Stimulated activated CD4-positive, alpha-beta T cell treated with anti-CD3 and anti-CD28 coated beads, Interleukin-4, amount 100 ng/mL, for 1 hour (primary cell): ENCODE measurements at places on chromosomes 11 and 22.

- no peak for DNase-seq
Observed at GRCh38 chr11:94925422-94926270, 47.7 kb downstream of the CWC15 start.

GRCh38 chr11:8070417-8071115, 10.4 kb upstream of the TUB start:
- DNase-seq: no peak

- DNase-seq: no peak
Observed at GRCh38 chr11:113159988-113160807, 154.2 kb upstream of the TTC12 start.

DNA sequence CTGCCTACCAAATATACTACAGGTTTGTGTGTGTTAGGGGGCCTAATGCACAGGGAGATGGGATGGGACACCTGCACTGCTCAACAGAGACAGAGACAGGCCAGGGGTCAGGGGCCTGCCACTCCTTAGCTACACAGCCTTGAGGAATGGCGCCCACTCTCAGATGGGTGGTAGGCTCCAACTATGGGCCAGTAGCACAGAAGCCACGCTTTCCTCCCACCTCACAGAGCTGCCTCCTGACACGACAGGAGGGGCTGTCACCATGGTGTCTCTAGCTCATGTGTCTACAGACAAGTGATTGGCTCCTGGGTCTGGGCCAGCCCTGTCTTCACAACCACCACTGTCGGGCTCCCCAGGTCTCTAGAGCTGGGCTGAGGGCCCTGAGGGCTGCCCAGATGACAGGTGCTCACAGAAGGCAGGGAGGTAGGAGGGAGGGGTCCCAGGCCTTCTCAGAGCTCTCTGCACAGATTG, 81.8 kb downstream of the DGCR2 start:
- no peak for DNase-seq

GRCh38 chr22:32307055-32307454, 50.6 kb upstream of the RFPL3 start:
- no peak for DNase-seq

- no peak for DNase-seq
Observed at GRCh38 chr11:8871962-8872361, 39.0 kb upstream of the AKIP1 start.

DNA sequence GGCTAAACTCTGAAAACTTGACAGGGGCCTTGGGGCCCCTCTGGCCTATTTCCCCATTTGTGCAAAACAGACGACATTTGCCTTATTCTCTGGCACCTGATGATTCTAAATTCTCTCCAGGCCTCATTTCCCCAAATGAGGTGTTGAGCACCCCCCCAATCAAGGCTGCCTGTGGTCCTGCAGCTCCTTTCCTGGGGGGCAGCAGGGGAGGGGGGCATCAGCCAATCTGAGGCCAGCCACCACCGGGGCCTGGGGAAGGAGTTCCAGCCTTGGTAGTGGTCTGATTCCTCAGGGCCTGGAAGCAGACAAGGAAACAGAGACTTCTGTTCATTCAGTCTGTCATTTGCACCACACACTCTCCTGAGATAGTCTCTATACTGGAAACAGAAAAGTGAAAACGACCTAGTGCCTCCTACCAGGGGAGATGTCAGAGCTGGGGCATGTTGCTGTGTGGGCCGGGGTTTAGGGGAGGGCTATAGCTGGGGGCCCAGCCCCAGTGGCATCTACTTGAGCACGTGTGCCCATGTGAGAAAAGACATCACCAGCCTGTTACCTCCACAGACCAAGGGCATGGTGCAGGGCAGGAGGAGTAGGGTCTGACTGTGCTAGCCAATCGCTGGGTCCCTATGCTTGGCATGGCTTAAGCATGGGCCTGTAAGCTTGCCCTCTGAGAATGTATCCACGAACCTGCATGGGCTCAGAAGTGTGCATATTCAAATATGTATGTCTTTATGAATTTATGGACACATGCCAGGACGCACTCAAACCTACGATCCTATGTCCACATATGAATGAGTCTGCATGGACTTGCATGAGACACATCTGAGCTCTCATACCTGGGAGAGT, 1.8 kb upstream of the TPBGL start:
- DNase-seq: no peak

DNA sequence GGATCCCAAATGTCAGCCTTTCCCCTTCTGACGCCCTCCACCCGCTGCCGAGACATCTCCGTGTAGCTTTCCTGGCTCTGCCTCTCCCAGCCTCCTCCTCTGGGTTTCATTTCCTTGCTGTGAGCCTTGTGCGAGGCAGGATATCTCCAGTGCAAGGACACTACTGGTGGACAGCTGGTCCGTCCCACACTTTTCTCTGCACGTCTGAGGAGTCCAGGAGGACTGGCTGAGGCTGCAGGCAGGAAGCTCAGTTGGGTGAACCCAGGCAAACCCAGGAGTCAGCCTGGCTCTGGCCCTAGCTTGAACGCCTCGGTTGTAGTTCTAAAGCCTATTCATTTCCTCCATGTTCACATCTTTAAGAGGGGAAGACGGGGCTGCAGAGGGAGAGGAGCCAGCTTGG, 145.5 kb downstream of the ST3GAL4 start:
- DNase-seq: no peak

DNA sequence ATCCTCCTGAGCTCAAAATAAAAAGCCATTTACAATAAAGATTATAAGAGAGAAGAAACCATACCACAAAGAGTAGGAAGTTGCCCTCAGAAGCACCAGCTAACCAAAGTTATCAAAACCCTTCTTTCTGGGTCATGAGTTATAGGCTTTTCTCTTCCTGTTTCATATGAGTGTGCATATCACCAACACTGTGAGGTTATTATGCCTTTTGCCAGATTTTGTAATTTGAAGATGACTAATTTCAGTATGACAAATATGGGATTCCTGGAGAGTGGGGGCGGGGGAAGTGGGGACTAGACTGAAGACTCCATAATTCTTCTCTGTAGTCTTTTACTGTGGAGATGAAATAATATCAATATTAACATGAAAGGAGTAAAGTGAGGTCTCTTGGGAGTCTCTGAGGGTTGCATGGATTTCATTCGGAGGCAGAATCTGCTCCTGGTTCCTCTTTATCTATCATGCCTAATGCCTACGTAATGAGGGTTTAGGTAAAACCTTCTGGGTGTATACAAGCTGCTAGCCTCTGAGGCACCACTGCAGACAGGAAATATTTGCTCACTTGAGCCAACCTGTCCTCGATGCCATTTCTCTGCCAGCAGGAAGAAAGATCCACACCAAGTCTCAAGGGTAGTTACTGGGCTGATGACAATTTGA, 2.1 kb downstream of the LPXN start:
- DNase-seq: peak; percentile 70

DNA sequence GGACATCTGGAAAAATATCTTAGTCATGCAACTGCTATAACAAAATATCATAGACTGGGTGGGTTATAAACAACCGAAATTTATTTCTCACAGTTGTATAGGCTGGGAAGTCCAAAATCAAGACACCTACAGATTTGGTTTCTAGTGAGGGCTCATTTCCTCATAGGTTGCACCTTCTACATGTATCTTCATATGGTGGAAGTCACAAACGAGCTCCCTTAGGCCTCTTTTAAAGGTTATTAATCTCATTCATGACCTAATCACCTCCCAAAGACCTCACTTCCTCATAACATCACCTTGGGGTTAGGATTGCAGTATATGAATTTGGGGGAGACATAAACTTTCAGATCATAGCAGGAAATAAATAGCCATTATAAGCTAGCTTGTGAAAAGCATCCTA, 85.2 kb downstream of the INTS4 start:
- no peak for DNase-seq

DNA sequence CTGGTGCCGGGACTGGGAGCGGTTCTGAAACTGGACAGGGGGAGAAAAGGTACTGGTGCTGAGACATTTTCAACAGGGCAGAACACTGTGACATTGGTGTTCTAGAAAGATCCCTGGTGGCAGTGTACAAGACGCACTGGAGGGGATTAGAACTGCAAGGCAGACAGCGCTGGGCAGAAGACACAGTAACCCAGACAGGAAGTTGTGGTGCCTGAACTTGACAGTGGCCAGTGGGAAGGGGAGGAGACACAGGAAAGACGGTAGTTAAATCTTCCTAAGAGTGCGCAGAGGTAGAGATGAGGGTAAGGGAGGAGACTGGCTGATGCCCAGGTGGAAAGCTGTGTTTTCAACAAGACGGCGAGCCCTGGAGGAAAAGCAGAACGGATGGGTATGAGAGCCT, 24.5 kb downstream of the FAM227A start:
- DNase-seq: no peak

GRCh38 chr11:15748741-15749140, 607.6 kb downstream of the SOX6 start:
- DNase-seq: no peak

DNA sequence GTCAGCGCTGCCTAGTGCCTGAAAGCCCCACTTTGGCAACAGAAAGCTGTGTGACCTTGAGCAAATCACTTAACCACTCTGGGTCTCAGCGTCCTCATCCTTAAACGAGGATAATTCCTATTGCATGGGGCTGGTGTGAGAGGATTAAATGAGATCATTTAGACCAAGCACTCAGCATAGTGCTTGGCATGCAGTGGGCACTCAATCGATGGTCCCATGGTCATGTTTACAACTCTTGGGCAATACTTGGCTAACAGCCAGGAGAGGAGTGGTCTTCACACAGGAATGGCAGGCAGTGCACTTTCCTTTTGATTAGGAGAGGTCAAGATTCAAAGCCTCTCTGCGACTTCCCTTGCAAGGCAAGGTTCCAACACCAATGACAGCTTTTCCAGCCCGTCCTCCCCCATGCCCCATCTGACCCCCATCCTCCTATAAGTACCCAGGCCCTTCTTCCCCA, 14.1 kb downstream of the TNKS1BP1 start:
- no peak for DNase-seq

DNA sequence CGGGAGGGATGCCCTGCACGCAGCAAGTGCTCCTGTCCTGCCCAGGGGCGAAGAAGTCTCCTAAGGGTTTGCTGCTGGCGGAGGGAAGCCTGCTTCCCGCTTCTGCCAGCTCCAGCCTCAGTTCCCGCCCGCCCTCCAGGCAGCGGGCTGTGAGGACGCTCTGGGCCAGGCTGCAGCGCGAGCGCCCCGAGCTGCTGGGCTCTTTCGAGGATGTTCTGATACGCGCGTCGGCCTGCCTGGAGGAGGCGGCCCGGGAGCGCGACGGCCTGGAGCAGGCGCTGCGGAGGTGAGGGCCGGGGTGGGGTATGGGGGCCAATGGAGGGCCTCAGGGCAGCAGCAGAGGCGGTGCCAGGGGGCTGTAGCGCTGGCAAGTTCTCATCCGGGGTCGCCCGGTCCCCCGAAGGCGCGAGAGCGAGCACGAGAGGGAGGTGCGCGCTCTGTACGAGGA, 2.2 kb downstream of the CRACR2B start:
- no peak for DNase-seq

GRCh38 chr22:44955102-44955501, 54.7 kb downstream of the PHF21B start:
- DNase-seq: no peak

DNA sequence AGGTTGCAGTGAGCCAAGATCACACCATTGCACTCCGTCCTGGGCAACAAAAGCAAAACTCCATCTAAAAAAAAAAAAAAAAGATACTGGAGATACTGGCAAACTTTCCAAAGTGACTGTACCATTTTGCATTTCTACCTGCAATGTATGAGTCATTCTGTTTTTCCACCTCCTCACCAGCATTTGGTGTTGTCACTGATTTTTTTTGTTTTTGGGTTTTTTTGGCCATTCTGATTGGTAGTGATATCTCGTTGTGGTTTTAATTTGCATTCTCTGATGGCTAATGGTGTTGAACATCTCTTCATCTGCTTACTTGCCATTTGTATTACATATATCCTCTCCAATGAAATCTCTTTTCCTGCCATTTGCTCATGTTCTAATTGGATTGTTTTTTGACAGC, 12.0 kb upstream of the RBX1 start:
- no peak for DNase-seq
